ENCODE measurements at places on chromosomes 16 and 17. TPM values are rescaled to one million over a fixed set of nuclear protein-coding genes. Genes with fewer than 3 reads are reported as not detected.

Gene TNFRSF12A
- 279 TPM for total RNA-seq

Gene MYH13
- not detected for total RNA-seq

Gene HOXB2
- not detected for total RNA-seq

Gene GUCY2D
- total RNA-seq: 0.28 TPM

Gene CD300H
- total RNA-seq: not detected

All from nasal cavity respiratory epithelium epithelial cell of viscerocranial mucosa (primary cell).